ENCODE measurements at places on chromosomes 16 and 17. TPM values are rescaled to one million over a fixed set of nuclear protein-coding genes. Genes with fewer than 3 reads are reported as not detected.

DNA sequence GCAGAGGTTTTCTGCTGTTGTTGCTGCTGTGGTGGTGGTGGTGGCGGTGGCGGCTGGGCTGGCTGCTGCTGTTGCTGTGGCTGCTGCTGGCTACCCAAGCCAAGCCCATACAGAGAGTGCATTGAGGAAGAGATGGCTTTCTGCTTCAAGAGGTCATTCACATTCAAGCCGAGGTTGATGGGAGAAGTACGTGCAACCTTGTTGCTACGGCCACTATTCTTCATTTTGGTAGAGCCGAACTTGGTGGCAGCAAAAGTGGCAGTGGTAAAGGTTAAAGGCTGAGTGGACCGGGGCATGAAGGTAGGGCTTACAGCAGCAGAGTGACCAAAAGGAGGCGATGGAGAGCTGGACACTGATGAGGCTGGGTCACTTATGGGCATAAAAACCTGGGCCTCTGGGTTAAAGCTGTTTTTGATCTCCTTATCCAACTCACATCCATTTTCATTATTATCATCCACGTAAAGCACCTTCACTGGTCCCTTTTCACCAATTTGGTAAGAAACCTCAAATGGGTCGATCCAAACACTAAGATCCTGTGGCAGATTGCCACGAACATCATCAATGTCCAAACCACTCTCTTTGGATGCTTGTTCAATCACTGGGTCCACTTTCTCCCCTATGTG lies 2.8 kb downstream of the TOB1 start:
- DNase-seq: no peak

GRCh38 chr17:41451154-41451728 lies 10.5 kb upstream of the KRT38 start:
- DNase-seq: no peak

DNA sequence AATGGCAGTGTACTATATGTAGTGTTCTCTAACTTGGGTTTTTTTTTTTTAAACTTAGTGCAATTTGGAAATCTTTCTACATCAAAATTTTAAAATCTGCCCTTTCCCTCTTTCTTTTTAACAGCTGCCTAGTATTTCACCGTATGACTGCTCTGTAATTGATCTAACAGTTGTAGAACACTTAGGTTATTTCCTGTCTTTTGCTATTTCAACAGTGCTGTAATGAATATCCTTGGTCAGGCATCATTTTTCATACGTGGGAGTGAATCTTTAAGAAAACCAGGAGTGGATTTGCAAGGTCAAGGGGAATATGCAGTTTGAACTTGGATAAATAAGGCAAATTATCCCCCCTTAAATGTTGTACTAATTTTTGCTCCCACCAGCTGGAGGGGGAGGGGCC lies 3.8 kb downstream of the NLRC5 start:
- DNase-seq: no peak

- no peak for DNase-seq
Measured at GRCh38 chr17:1227917-1228780, 42.1 kb upstream of the BHLHA9 start.

- no peak for DNase-seq
Measured at GRCh38 chr16:49495596-49496355, 122.2 kb downstream of the C16orf78 start.

DNA sequence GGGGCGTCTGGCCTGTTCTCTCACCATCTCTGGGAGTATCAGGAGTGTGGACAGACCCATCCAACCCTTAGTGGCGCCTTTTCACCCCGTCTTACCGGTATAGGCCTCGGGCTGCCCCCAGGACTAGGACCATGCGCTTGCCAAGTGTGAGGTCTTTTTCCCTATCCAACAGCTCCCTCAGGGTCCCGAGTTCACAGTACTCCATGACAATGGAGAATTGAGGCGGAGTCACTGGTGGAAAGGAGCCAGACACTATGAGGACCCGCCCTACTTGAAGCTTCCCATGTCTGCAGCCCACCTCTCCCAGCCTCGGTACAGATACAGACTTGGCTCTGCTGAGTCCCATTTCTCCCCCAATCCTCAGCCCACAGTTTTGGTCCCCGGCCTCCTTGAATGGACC lies 15.9 kb upstream of the RFWD3 start:
- DNase-seq: no peak

SGCA gene
- 1.2 TPM for polyA plus RNA-seq

DNA sequence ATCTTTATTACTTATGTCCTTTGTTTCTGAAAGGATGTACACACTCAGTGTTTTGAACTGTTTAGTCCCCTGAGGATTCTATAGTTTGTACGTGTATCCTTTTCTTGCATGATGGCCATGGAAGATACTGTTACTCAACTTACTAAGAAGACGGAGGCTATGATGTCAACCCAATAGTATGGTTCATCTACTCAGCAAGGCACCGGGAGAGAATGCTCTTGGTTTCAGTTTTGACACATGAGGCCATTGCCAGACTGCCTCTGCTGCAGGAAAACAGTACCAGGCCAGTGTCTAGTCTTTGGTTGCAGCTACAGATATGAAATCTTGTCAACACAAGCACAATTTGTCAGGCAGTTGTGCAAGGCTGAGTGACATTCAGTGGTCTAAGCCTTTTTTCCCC lies 134.5 kb downstream of the MRTFB start:
- no peak for DNase-seq

- DNase-seq: no peak
Measured at GRCh38 chr16:11082108-11082859, 137.9 kb downstream of the CLEC16A start.

- no peak for DNase-seq
Measured at GRCh38 chr17:69978056-69978646, 96.9 kb upstream of the KCNJ16 start.

GRCh38 chr16:85959686-85960085 lies 60.7 kb downstream of the IRF8 start:
- no peak for DNase-seq

GRCh38 chr16:19974607-19975006 lies 90.0 kb upstream of the GPRC5B start:
- DNase-seq: no peak

NPIPA7 gene
- 28.9 TPM for polyA plus RNA-seq

GRCh38 chr16:85838381-85838780 lies 38.9 kb downstream of the COX4I1 start:
- no peak for DNase-seq

DNA sequence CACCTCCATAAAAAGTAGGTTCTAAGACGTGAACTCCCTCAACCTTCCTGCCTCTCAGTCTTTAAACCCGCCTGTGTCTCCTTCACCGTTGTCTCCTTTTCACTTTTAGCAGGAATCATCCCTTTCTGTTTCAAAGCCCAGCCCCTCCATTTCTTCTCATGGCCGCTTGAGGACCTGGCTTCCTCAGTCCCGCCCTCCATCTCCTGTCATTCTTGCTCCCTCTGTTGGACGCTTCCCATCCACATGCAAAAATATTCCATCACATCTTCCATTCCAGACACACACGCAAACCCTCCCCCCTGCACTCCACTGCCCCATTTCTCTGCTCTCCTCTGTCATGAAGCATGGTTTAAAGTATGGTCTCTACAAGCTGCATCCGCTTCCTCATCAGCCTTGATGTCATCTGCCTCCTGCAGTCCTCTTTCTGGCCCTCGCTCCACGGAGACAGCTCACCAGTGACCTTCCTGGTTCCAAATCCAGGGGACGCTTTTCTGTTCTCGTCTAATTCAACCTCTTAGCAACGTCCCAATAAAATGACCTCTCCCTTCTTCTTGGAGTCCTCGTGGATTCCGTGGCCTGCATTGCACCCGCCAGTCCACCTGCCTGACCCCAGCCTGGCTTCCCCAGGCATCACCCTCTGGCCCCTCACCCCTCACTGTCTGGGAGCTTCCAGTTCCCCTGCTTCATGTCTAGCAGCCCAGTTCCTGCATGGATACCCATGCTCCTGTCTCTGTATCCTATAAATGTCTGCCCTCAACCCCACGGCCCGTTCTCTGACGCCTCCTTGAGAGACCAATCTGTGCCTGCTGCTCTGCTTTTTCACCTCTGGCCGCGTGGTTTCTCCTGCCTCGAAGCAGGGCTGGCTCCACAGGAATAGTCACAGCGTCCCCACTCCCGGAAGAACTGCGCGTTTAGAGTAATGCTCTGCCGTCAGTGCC lies 26.2 kb downstream of the ANKRD40 start:
- DNase-seq: no peak

GPR139 gene
- polyA plus RNA-seq: not detected

DNA sequence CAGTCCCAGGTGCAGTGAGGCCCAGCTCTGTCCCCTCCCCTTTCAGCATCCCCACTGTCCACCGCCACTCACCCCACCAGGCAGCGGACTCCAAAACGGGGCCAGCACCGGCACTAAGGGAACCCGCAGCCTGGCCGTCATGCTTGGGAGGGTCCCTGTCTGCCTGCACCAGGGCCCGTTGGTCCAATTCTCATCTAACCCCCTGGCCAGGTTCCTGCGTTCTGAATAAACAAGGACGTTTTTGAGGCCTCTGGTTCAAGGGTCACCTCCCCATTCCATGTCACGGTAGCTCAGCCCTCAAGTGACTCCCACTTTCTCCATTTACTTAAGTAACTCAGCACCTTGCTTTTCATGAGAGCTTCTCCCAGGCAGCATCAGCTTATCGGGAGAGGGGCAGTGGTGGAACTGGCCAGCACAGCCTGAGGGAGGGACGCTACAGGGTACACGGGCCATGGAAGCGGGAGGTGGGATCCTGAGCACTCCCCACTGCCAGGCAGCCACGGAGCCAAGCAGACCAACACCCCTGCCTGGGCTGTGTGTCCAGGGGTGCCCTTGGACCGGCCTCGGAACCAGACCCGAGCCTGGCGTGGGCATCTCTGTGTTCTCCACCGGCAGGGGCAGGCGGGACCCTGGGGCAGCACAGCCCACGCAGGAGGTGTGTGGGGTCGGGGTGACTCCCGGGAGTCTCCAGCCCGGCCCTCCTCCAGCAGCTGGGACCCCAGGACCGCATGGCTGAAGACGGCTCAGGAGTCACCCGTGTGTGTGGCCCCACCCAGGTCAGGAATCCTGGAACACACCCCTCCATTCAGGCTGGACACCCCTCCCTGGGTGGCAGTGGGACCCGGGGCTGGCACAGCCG lies 74.9 kb upstream of the GNG13 start:
- no peak for DNase-seq

SLC52A1 gene
- polyA plus RNA-seq: 0.51 TPM

KRT33A gene
- not detected for polyA plus RNA-seq

All from left renal cortex interstitium (tissue), 4 donors.